ENCODE measurements at places on chromosomes 12 and 14.

DNA sequence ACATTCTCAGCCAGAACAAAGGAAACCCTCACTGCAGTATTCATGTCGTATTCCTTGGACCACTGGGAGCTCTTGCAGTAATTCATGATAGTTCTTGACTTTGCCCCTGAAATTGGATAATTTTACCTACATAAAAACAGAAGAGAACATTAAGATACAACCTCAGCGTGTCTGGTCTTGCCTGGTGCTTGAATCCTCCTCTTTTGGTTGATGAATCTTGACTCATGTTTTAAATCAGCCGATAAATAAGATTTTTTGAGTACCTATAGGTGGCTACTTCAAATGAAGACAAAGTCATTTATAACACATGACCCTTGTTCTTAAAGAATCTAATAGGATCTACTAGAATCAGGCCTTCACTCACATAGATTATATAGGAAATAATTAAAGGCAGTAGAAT is 221.0 kb downstream of the PTPRO start:
- no peak for DNase-seq

DNA sequence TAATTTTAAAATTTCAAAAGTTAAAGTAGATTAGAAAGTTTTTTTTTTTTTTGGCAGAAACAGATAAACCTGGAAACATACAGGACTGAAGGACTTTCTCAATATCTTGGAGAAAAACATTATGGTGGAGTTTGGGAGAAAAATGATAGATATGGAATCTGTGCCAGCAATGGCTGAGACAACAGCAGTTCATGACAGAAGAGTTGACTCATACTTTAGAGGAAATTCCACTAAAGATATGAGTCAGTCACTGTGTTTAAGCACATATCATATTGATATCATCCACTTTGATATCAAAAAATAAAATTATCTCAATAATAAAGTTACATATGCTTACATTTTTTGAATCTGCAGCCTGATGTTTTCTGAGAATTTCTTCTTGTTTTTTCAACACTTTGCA is 193.9 kb upstream of the OR4E1 start:
- DNase-seq, result no peak

DNA sequence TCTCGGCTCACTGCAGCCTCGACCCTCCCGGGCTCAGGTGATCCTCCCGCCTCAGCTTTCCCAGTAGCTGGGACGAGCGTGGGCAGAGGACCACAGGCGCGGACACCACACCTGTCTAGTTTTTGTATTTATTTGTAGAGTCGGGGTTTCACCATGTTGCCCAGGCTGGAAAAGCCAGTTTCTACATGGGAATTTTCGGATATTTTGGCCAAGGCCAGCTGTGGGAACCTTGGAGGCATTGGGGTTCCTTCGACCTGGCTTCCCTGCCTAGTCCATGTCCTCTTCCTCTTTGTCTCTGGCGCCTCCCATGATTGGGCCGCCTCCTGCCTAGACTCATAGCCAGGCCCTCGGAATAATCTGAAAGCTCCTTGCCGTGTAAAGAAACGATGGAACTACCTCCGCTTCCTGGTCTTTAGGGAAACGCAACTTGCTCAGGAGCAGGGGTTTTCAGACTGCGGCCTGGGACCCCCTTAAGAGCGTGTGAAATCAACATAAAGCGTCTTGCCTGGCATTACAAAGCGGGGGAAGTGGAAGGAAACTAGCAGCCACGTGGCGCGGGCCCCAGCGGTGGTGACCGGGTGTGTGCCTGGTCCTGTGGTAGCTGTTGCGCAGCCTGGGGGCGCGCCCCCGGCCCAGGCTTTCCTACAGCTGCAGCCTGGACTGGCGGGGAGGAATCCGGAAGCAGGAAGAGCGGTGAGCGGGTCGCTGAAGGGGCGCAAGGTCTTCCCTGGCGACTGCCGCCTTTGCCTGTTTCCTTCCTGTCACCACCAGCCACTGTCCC is 1.4 kb upstream of the HSP90AA1 start:
- peak; percentile 83 for DNase-seq

DNA sequence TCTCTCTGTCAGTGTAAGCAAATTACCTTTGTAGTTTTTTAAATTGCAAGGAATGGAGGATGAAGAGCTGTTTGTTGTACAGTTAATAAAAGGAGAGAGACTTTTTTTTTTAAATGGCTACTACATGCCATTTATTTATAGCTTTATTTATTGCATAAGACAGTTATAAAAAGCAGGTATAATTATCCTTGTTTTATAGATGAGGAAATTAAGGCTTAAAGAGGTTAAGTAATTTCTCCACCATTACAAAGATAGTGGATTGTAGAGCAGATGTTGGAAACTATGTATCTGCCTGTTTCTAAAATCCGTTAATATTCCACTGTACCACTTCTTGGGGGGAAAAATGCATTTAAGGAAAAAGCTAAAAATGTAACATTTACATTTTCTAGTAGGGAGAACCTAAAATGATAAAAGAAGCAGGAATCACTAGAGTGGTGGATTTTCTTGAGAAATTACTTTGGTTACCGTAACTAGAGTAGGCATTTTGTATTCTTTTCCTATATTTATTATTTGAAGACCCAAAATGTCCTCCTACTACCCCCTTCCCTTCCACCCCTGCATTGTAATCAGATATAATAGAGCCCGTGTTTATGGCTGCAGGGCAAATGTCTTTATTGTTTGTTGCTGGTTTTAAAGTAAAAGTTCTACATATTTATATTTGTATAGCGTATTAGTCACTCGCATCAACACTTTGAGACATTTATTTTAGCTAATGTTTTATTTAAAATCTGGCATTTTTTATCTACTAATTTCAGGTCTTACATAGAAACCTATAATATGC is 2.3 kb downstream of the SNAPC1 start:
- no peak for DNase-seq

All from lower lobe of right lung (tissue), 2 donors.